ENCODE measurements at places on chromosomes 3 and 15.

GRCh38 chr15:67150023-67150860 is 84.8 kb downstream of the SMAD3 start:
- peak; percentile 93 for DNase-seq

GRCh38 chr3:78090382-78090781 is 1050.5 kb downstream of the ROBO2 start:
- DNase-seq, result no peak

DNA sequence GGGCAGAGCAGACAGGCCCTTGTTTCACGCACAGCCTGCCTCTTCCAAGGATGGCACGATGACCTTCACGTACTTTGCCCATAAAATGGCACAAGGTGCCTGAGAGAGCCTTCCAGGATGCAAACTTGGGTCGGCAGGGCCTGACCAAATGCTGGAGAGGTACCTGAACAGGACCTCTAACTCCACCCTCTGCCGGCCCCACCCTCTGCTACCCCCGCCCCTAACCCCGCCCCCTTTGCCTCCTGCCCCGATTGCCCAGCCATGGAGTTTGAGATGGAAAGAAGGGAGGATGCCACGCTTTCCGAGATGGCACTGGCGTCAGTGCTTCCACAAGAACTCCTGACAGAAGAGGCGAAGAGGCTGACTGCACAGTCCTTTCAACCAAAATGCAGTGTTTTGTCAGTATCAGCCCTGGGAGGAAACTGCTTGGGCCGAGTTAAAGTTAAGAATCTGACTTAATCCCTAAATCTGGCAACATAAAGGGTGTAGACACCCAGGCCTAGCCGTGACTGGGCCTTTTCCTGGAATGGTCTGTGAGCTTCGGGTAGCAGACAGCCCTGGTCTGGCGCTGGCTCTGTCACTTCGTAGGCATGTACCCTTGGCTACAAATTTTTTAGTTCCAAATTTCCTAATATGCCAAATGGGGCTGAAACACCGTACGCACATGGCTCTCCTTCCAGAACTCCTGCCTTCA is 230.3 kb upstream of the RGMA start:
- no peak for DNase-seq

GRCh38 chr3:173744895-173745294 is 347.4 kb downstream of the NLGN1 start:
- no peak for DNase-seq

DNA sequence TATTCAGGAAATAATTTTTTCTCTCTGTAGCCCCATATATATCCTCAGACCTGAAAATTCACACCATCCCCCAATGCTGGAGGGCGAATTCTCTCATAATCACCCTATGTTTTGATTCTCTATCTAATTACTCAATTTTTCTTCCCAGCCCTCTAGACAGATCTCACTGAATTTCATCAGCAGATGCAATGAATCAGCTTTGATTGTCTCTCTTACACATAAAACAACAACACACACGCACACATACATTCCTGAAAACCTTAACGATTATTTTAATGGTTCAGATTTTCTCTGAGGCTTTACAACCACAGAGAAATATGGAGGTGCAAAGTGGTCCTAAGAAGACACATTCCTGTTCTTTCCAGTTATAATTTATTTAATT is 11.1 kb downstream of the RBMS3 start:
- no peak for DNase-seq

- DNase-seq, result no peak
These were observed 230.4 kb downstream of the ZPLD1 start for GRCh38 chr3:102665183-102665582.

- no peak for DNase-seq
These were observed 125.8 kb upstream of the ZNF385D start for GRCh38 chr3:21876782-21877181.

DNA sequence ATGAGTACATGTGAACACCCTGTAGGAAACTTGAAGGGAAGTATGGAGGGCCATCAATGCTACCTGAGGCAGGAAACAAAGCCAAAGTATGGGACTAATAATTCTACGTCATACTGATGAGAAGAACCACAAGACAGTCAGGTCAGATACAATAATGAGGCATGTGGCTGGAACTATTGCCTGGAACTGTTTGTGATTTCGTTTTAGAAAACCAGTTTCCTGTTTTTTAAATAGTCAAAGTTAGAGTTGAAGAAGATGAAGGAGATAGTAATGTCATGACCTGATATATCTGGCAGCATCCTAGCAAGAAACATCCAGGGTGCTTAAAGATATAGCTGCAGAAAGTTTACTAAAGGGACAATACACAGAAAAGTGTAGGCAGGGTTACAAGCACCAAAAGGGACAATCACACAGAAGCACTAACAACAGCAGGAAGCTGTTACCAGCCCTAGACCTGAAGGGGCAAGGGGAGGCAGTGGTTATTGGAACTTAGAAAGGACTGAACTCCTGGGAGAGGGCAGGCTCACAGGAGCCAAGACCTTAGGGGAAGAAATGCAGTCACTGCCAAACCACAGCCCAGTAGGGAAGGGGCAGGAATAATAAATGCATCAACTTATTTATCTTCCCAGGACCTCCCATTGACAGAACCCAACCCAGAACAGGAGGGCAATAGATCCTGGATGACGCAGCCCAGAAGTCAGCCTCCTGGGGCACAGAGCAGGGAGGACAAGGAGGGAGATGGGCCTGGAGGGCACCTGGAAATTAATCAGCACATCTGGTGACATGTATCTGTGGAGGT is 302.1 kb upstream of the STT3B start:
- DNase-seq, result no peak

- DNase-seq, result no peak
These were observed 170.2 kb downstream of the KCNMB2 start for GRCh38 chr3:178706411-178706810.

- no peak for DNase-seq
These were observed 5.2 kb downstream of the CD200 start for GRCh38 chr3:112338021-112338726.

GRCh38 chr3:5078151-5078550 is 43.9 kb upstream of the ARL8B start:
- no peak for DNase-seq

DNA sequence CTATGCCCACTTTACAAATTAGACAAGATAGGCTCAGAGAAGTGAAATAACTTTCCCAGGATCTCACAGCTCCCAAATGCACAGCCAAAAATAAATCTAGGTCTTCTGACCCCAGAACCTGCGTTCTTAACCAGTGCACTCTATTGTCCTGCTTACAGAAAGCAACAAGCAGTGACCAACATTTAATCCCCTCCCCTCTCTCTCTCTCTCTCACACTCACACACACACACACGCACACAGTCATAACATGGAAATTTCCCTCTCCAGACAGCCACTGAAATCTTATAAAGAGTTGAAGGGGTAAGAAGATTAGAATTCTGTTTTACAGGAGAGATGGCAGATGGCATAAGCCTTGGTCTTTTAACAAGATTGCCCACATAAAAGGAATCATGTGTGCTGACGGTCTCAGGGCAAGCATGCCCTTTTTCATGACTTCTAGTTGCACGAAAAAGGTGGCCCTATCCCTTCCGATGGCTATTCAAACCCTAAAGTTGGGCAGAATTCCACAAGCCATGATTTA is 29.4 kb downstream of the EOGT start:
- DNase-seq, result no peak

GRCh38 chr3:128727059-128727458 is 1.1 kb downstream of the RAB7A start:
- DNase-seq, result no peak

- DNase-seq, result no peak
These were observed 57.7 kb downstream of the DNAJB8 start for GRCh38 chr3:128408693-128409623.

GRCh38 chr3:196138482-196139254 is 56.8 kb upstream of the TFRC start:
- no peak for DNase-seq

DNA sequence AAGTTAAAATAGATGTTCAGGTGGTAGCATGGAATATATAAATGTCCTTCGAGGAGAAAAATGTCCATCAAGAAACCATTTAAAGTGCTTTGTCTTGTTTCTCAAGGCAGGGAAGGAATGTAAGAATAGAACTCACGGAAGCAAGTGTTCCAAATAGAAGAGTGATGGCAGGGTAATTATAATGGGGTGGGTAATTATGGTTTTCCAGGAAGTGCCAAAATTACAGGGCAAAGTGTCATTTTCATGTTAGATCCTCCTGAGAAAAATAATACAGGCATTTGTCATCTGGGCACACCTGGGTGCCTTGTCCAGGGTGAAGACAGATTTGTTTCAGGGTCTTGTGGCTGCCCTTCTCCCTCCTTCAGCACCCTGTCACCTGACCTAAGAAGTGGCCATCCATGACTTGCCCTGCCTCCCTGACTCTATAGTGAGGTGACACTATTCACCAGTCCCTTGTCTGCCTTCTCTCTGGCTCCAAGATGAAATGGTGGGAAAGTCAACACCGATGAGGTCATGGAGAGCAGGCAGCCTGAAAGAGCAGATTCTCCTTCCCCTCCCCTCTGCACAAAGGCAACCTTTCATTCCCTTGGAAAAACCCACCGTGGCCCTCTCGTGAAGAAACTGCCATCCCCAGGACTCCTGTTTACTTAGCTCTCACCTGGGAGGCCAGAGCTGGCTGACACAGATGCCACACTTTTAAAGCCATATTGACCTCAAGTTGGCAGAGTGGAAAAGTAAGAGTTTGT is 45.1 kb upstream of the AMOTL2 start:
- no peak for DNase-seq

- DNase-seq, result peak; percentile 35
These were observed 30.5 kb downstream of the EDEM1 start for GRCh38 chr3:5217824-5218595.

DNA sequence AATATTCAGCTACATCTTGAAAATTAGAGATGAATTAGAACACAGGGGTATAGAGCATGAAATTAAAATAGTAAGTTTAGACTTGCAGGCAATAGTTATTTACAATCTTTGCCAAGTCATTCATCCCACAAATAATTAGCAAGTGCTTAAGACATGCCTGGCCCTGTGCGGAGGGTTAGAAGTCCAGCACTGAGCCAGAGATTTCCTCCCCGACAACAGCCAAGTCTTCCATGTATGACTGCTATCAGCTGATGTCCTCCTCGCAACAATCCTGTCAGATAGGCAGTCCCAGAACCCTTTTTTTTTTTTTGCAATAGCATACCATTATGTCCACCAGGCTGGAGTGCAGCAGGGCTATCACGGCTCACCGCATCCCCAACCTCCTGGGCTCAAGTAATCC is 14.6 kb downstream of the SIN3A start:
- DNase-seq, result no peak

DNA sequence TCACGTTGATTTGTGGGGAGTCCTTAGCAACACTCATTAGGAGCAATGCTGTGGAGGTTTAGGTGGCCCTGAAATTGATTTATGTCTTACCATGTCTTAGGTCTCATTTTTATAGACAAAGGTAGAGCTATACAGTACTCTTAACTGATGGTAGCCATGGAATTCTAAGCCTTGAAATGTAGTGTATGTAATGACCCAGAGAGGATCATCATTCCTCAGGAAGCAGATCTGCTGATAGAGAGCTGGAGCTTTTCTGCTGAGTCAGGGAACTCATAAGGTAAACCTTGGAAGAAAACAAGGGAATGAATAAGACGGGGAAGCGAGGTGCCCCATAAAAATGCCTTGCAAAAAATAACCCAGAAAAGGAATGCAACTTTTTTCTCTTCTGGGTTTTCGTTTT is 34.0 kb upstream of the ZNF639 start:
- no peak for DNase-seq

DNA sequence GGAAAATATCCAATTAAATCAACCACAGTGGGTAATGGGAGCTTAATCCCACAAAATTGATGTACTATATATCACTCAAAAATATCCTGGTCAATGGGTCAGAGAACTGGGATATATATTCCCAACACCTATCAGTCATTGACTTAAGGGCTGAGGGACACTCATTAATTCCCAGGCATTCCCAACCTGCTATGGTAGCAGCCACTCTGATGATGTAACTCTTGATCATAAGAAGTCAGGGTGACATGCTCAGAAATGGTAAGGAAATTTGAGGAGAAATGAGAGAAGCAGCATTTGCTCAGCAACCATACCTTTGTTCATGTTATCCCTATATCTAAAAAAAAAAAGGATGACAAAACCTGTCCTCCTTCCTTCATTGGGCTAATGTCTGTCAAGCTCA is 3.1 kb upstream of the PLOD2 start:
- no peak for DNase-seq

DNA sequence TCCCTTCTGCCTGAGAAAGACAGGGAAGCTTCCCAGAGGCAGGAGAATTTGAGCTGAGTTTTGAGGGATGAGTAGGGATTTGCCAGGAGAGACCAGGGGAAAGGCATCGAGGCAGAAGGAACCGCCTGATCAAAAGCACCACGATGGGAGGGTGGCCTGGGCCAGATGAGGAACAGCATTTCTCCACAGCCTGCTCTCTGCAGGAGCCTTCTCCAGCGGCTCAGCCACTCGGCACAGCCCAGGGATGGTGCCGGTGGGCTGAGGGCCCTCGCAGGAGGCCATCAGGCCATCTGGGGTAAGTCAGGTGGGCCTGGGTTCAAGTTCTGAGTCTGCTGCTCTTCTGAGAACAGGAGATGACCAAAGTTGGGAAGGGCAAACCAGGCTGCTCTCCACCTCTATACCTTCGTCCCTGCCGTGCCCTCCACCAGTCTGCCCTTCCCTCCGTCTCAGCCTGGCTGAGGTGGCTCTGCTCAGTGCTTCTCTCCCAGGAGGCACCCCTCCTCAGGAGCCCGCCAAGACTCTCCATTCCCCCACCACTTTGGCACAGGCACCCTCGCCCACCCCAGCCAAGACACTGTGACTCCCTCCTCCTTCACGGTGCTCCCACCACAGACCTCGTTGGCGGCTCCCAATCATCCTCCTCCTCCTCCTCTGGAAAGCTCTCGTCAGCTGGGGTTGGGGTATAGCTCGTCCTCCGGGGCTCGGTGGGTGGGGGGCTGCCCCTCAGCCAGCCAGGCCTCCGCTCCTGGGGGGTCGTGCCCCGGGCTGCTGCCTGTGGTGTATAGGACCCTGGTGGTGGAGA is 34.9 kb downstream of the GRIP2 start:
- DNase-seq, result no peak

- DNase-seq, result no peak
These were observed 118.9 kb upstream of the IGSF10 start for GRCh38 chr3:151579571-151580270.

- DNase-seq, result no peak
These were observed 161.3 kb downstream of the EPHB1 start for GRCh38 chr3:134956395-134956794.

- DNase-seq, result no peak
These were observed 31.4 kb downstream of the CTDSPL start for GRCh38 chr3:37892927-37893600.

DNA sequence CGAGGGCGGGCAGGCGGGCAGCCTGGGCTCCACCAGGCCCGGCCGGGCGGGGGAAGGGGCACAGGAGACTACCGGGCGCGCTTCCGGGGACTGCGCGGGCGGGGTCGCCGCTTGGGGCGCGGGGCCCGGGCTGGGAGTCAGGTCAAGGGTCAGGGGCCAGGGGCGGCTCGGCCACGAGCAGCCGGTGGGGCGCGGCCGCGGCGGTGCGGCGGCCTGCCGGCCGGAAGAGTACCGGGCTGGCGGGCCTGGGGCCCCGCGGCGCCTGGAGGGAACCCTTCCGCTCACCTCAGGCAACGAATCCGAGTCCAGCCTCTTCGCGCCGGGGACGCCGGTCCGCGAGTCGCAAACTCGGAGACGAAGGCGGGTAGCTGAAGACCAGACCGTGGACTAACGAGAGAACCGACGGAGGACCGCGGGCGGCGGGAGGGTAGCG is 225 bp downstream of the RHOA start:
- no peak for DNase-seq

Measured in AG09319 (cell line).